ENCODE measurements at places on chromosomes 4 and X.

GRCh38 chr4:155854582-155855226 lies 11.4 kb downstream of the ASIC5 start:
- no peak for DNase-seq

DNA sequence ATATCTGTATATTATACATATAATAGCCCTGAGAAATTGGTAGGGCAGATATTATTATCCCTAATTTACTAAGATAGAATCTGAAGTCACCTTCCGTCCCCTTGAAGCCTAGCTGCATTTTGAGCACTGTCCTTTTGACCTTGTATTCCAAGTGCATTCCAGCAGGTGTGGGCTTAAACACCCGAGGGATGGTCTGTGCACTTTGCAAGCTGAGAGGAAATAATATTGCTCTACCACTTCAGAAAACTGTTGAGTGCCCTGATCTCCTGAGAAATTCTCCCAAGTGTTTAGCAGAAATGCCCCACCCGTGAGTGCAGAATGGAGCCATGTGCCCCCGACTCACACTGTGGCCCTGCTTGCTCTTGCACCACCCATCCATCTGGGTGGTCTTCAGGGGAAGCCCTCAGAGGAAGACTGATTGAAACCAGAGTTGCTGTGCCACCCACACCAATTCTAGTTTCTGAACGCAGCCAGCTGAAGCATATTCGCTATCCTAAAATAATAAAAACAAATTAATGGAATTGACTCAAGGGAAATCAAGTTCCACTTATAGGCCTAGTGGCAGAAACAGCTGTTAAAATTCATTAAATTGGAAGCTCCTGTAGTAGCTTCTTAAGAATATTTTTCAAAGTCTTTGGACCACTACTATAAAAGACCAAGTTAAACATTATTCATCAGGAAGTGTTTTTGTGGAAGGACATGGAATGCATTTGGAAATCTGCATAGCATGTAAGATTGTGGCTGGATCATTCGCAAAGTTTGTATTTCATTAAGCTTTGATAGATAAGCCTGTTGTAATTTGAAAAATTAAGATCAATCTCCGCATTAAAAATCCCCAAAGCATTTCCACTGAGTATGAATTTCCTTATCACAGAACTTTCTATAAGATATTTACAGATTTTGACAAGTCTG lies 41.3 kb upstream of the PRKG2 start:
- DNase-seq = no peak

DNA sequence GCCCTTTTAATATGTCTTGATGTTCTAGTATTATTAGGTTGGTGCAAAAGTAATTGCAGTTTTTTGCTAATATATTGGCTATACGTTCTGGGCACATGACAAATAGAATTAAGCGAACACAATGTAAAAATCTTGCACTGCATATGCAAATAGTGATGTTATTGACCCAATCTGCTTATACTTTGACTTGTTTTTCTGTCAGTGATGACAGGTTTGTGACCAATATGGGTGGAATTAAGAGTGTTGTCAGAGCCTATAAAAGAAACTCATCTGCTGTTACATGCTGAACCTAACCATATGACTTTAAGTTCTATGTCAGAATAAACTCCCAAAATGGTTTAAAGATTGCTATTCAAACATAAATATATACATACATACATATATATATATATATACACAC lies 30.7 kb upstream of the HPGD start:
- no peak for DNase-seq

DNA sequence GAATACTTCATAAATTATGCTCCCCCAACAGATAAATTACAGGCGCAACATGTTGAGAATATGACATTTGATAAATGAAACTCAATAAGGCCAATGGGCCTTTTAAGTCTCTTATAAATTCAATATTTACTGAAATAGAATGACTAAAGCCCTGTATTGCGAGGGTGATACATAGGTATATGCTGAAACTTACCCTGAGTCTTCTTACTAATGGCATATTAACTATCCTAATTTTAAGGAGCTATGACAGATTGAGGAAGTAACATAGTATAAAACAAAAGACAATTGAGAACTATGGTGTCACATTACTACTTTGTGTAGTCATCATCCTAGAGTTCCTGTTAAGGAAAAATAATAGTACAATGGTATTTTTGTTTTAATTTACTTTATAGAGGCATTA lies 440.7 kb downstream of the IL15 start:
- DNase-seq = no peak

GRCh38 chr4:82779032-82779431 lies 19.6 kb downstream of the SCD5 start:
- DNase-seq = no peak

Measured in stimulated activated CD8-positive, alpha-beta memory T cell treated with anti-CD3 and anti-CD28 coated beads, Interleukin-4, amount 100 ng/mL, for 1 hour (primary cell).